Peyer's patch (tissue), 4 donors: ENCODE measurements at places on chromosomes 16 and 17. TPM values are rescaled to one million over a fixed set of nuclear protein-coding genes. Genes with fewer than 3 reads are reported as not detected.
A peak's percentile ranks its signal among the peaks of the same experiment; 100 is the strongest.

DNA sequence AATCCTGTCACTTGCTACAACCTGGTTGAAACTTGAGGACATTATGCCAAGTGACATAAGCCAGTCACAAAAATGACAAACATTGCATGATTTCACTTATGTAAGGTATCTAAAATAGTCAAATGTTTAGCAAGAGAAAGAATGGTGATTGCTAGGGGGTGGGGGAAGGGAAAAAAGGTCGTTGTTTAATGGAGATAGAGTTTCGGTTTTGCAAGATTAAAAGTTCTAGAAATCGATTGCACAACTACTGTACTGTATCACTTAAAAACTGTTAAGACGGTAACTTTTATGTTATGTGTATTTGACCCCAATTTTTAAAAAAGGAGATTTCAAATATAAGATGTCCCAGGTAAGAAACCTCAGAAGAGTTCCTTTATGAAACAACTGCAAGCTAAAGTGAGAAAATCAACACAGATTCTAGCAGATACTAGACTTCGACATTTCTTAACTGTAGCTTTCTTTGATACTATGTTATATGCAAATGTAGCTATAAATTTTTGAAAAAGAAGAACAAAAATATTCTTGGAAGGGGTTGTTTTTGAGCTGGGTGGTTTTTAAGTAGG lies 5.9 kb downstream of the MEOX1 start:
- no peak for DNase-seq

GRCh38 chr17:73750975-73751374 lies 106.7 kb upstream of the SDK2 start:
- DNase-seq: peak; percentile 53

The WSB1 gene
- 208 TPM for total RNA-seq

The OR3A3 gene
- not detected for total RNA-seq

The SLC7A5 gene
- 3.7 TPM for total RNA-seq
